ENCODE measurements at places on chromosomes 4 and X.

- no peak for DNase-seq
These were observed 106.7 kb downstream of the GPC3 start for GRCh38 chrX:133878710-133879109.

GRCh38 chr4:107592519-107592918 lies 127.5 kb downstream of the PAPSS1 start:
- no peak for DNase-seq

GRCh38 chr4:58252656-58253055 lies 1142.5 kb upstream of the IGFBP7 start:
- DNase-seq = no peak

- DNase-seq = no peak
These were observed 256.8 kb downstream of the DHRSX start for GRCh38 chrX:2243913-2244460.

GRCh38 chr4:121138039-121138825 lies 25.9 kb downstream of the TNIP3 start:
- DNase-seq = no peak

GRCh38 chr4:81030981-81031791 lies 678 bp downstream of the BMP3 start:
- no peak for DNase-seq

DNA sequence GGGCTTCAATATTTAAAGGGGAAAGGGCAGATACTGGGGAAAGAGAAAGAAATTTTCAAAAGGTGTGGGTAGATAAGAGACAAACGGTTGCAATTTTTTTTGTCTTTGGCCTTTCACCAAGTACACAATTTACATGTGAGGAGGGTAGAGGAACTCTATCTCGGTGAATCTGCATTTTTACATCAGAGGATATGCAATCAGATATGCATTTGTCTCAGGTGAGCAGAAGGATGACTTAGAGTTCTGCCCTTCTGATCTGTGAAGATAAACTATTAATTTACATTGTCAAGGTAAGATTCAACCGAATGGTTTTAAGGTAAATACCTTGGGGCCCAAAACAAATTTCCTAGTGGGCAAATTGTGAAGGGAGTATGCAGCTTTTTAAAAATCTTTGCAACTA lies 169.9 kb downstream of the COX18 start:
- no peak for DNase-seq

DNA sequence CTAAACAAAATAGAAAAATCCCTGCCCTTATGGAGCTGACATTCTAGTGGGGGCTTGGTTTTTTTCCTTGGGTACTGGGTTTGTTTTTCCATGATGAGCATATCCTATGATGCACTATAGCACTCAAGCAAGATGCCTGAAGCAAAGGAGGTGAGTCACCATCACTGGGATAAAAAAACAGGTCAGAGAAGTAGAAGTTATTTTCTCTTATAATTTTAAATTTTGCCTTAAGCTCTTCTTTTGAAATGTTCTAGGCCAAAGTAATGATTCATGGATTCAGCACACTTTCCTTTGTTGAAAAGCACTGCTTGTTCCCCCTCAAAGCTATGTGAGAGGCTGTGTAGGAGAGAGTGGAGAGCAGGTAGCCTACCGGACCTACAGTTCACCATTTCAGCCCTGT lies 15.2 kb upstream of the CXCL2 start:
- no peak for DNase-seq

- DNase-seq = no peak
These were observed 136.7 kb downstream of the PARM1 start for GRCh38 chr4:75069493-75070074.

DNA sequence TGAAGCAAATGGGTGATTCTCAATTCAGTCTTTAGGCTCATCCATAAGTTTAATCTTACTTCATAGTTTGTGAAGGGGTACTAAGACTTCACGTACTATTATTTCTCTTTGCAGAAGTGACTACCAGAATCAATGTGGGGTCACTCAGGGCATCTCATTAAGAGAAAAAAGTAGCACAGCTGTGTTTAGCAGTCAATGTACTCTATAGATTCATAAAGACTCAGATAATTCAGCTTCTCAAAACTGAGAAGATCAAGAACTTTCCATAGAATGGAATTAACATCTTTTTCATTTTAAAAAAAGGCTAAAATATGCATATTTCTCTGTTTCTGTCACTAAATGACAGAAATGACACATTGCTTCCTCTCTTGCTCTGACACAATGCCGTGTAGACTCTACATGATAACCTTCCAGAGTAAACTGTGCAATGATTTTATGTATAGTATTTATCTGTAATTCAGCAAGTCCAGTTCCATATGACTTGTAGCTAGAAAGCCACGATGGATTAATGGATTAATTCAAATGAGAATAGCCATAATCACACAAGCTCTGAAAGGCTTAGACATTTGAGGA lies 20.3 kb upstream of the LSM6 start:
- DNase-seq = no peak

Data from pons (tissue), 1 donor.